ENCODE measurements at places on chromosomes 1 and 21. TPM values are rescaled to one million over a fixed set of nuclear protein-coding genes. Genes with fewer than 3 reads are reported as not detected.

Gene LORICRIN
- total RNA-seq = not detected

Gene MTARC2
- 7.2 TPM for total RNA-seq

Gene LBR
- 89.8 TPM for total RNA-seq

Gene PGLYRP4
- total RNA-seq = not detected

- no peaks in the 10 kb centered on the region for H3K27me3 ChIP-seq
- no peak overlapping the region for H3K4me3 ChIP-seq
- no peaks in the 10 kb centered on the region for H3K36me3 ChIP-seq
- no peaks in the 10 kb centered on the region for H3K4me1 ChIP-seq
- H3K27ac ChIP-seq = 0 out of 2 replicates have a peak overlapping the region, but pooled peaks have one; percentile 14
- DNase-seq = no peak
These were observed 35.7 kb upstream of the THEM4 start for GRCh38 chr1:151944857-151945575.

- peak within 1 kb of the TSS; percentile 66 for H3K27ac ChIP-seq
- peaks cover 6% of the 10 kb centered on the region for H3K4me1 ChIP-seq
- DNase-seq = peak; percentile 80
- peak within 1 kb of the TSS; percentile 91 for H3K4me3 ChIP-seq
- H3K36me3 ChIP-seq = no peaks in the 10 kb centered on the region
These were observed at the start of gene PLPP3 for GRCh38 chr1:56578963-56579875. PLPP3 (minus strand) TSS chr1:56579563; CDS start chr1:56579016, 547 bp downstream.

DNA sequence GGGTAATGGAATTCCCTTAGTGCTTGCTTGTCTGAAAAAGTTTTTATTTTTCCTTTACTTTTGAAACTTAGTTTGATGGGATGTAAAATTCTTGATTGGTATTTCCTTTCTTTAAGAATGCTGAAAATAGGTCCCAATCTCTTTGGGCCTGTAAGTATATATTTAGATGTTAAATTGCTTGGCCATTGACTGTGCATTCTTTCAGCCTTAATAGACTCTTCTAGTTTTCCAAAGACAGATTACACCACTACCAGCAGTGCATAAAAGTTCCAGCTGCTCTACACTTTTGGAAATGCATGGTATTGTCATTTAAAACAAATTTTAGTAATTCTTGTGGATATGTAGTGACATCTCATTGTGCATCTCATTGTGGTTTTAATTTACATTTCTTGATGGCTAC, 464.8 kb upstream of the USP24 start:
- no peak overlapping the region for H3K27ac ChIP-seq
- no peak for DNase-seq
- no peaks in the 10 kb centered on the region for H3K27me3 ChIP-seq
- H3K4me1 ChIP-seq = no peaks in the 10 kb centered on the region
- H3K36me3 ChIP-seq = no peaks in the 10 kb centered on the region
- no peak overlapping the region for H3K4me3 ChIP-seq

GRCh38 chr21:15775981-15776380, 46.2 kb downstream of the USP25 start:
- H3K4me1 ChIP-seq = peaks cover 4% of the 10 kb centered on the region
- no peaks in the 10 kb centered on the region for H3K27me3 ChIP-seq
- no peak overlapping the region for H3K27ac ChIP-seq
- H3K36me3 ChIP-seq = no peaks in the 10 kb centered on the region
- DNase-seq = no peak

GRCh38 chr1:188827400-188827799, 1650.3 kb downstream of the BRINP3 start:
- no peaks in the 10 kb centered on the region for H3K4me1 ChIP-seq
- H3K36me3 ChIP-seq = no peaks in the 10 kb centered on the region
- no peak overlapping the region for H3K4me3 ChIP-seq
- no peak overlapping the region for H3K27ac ChIP-seq

- no peaks in the 10 kb centered on the region for H3K4me1 ChIP-seq
- H3K4me3 ChIP-seq = no peak overlapping the region
- no peaks in the 10 kb centered on the region for H3K36me3 ChIP-seq
- H3K27ac ChIP-seq = no peak overlapping the region
- H3K27me3 ChIP-seq = no peaks in the 10 kb centered on the region
These were observed 14.1 kb upstream of the TRAPPC10 start for GRCh38 chr21:43997766-43998742.

- no peaks in the 10 kb centered on the region for H3K4me1 ChIP-seq
These were observed 136.6 kb upstream of the IVNS1ABP start for GRCh38 chr1:185453496-185454192.

- H3K4me1 ChIP-seq = peaks cover 4% of the 10 kb centered on the region
- no peaks in the 10 kb centered on the region for H3K27me3 ChIP-seq
- no peak overlapping the region for H3K4me3 ChIP-seq
- no peaks in the 10 kb centered on the region for H3K36me3 ChIP-seq
These were observed 100.0 kb upstream of the RAB4A start for GRCh38 chr1:229170778-229171505.
